Stimulated activated CD4-positive, alpha-beta T cell treated with anti-CD3 and anti-CD28 coated beads, Interleukin-1b, Interleukin-23, amount 100 ng/mL, for 1 hour (primary cell): ENCODE measurements at places on chromosomes 4 and X.

- DNase-seq: no peak
These were observed 181.9 kb downstream of the AFAP1 start for GRCh38 chr4:7757501-7758471.

GRCh38 chr4:2714061-2714770 is 41.9 kb downstream of the TNIP2 start:
- DNase-seq: no peak

DNA sequence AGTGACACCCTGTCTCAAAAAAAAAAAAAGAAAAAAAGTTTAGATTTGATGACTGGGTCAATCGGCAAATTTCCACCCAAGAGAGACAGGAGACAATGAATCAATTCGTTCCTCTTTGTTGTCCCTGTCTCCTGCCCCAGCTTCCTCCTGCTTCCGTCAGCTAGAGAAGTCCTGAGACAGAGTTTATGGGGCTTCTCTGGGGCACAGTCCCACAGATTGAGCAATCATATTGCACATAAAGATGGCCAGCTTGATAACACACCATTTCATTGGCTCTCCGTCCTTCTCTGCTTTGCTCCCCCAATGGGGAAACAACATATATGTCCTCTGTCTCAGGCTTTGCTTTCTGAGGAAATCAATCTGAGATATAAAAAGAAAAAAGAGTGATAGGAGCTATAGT is 78.4 kb upstream of the FUNDC1 start:
- no peak for DNase-seq

GRCh38 chr4:156377036-156377710 is 423.5 kb upstream of the CTSO start:
- no peak for DNase-seq

GRCh38 chr4:22268350-22269025 is 247.4 kb downstream of the ADGRA3 start:
- DNase-seq: no peak

- no peak for DNase-seq
These were observed 41.8 kb upstream of the IQCM start for GRCh38 chr4:149857446-149857845.

- DNase-seq: no peak
These were observed 338 bp upstream of the KLHL2 start for GRCh38 chr4:165207016-165207430.

DNA sequence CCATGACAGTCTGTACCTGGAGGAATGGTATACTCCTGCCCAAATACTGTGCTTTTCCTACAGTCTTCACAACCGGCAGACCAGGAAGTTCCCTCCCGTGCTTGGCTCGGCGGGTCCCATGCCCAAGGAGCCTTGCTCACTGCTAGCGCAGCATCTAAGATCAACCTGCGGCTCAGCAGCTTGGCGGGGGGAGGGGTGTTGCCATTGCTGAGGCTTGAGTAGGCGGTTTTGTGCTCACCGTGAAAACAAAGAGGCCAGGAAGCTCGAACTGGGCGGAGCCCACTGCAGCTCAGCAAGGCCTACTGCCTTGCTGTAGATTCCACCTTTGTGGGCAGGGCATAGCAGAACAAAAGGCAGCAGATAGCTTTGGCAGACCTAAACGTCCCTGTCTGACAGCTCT is 152.7 kb downstream of the TEX11 start:
- peak; percentile 1 for DNase-seq

- no peak for DNase-seq
These were observed 10.7 kb upstream of the HCCS start for GRCh38 chrX:11100281-11101035.

- DNase-seq: no peak
These were observed 93.6 kb upstream of the PTPN13 start for GRCh38 chr4:86500527-86500926.
